ENCODE measurements at places on chromosomes 12 and 14.

- DNase-seq: no peak
Observed at GRCh38 chr14:52917735-52918134, 33.1 kb downstream of the FERMT2 start.

- DNase-seq: no peak
Observed at GRCh38 chr14:102182190-102182589, 42.5 kb downstream of the WDR20 start.

DNA sequence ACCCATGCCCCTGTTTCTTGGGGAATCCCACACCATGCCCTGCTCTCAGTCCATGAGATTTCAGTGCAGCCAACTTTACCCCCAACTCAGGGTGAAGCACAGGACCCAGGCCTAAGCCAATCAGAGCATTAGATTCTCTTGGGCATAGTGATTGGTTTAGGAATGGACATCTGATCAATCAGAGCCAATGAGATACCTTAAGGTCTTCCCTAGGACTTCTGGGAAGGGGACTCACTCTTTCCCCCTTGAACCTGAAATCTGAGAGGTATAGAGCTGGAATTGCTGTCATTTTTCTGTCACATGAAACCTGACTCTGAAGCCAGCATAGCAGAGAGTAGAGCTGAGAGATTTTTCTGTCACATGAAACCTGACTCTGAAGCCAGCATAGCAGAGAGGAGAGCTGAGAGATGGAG, 127.1 kb downstream of the ZFP36L1 start:
- no peak for DNase-seq

- DNase-seq: no peak
Observed at GRCh38 chr14:73877790-73878189, 8.9 kb upstream of the ZNF410 start.

- DNase-seq: no peak
Observed at GRCh38 chr12:26612203-26612602, 220.8 kb downstream of the ITPR2 start.

Measured in GOT3 (cell line).